ENCODE measurements at places on chromosomes 5 and 9. TPM values are rescaled to one million over a fixed set of nuclear protein-coding genes. Genes with fewer than 3 reads are reported as not detected.

HSPA4 gene
- total RNA-seq, result 169 TPM

GAPT gene
- not detected for total RNA-seq

ZNF169 gene
- 4.0 TPM for total RNA-seq

CYLC2 gene
- not detected for total RNA-seq

KIAA0825 gene
- 12.2 TPM for total RNA-seq

SLC22A4 gene
- 3.4 TPM for total RNA-seq

EGFLAM gene
- 0.08 TPM for total RNA-seq

PLAC8L1 gene
- total RNA-seq, result not detected

SLC36A2 gene
- not detected for total RNA-seq

MCC gene
- total RNA-seq, result 62.4 TPM

PHYKPL gene
- total RNA-seq, result 25.0 TPM

NSUN2 gene
- 29.0 TPM for total RNA-seq

VLDLR gene
- 41.3 TPM for total RNA-seq

TAS2R1 gene
- not detected for total RNA-seq

CKMT2 gene
- not detected for total RNA-seq

MLLT3 gene
- 19.8 TPM for total RNA-seq

TICAM2 gene
- total RNA-seq, result 9.1 TPM

PCSK5 gene
- 3.6 TPM for total RNA-seq

OTULINL gene
- 0.33 TPM for total RNA-seq

GOLM1 gene
- total RNA-seq, result 72.0 TPM

CSF2 gene
- total RNA-seq, result not detected

ADAMTS19 gene
- not detected for total RNA-seq

RMND5B gene
- 25.8 TPM for total RNA-seq

COL15A1 gene
- 25.1 TPM for total RNA-seq

DND1 gene
- total RNA-seq, result not detected

ORM2 gene
- total RNA-seq, result not detected

OR2V1 gene
- not detected for total RNA-seq

ZNF618 gene
- total RNA-seq, result 5.8 TPM

SPAAR gene
- not detected for total RNA-seq

PCDHB10 gene
- total RNA-seq, result 0.41 TPM

C5orf46 gene
- not detected for total RNA-seq

SHOC1 gene
- 0.09 TPM for total RNA-seq

C1QTNF3 gene
- 1.9 TPM for total RNA-seq

WDR31 gene
- 2.4 TPM for total RNA-seq

GABRA1 gene
- not detected for total RNA-seq

Data from fibroblast of the aortic adventitia (primary cell).